ENCODE measurements at places on chromosomes 12 and 14.

GRCh38 chr12:39033782-39034181 lies 128.4 kb upstream of the CPNE8 start:
- DNase-seq, result no peak

GRCh38 chr12:131176926-131177325 lies 223.2 kb downstream of the ADGRD1 start:
- DNase-seq, result no peak

- no peak for DNase-seq
Observed at GRCh38 chr14:96962337-96962736, 165.2 kb downstream of the VRK1 start.

- DNase-seq, result no peak
Observed at GRCh38 chr12:73719223-73719622, 818.4 kb upstream of the ATXN7L3B start.

GRCh38 chr12:109725321-109726105 lies 11.9 kb downstream of the FAM222A start:
- DNase-seq, result no peak

DNA sequence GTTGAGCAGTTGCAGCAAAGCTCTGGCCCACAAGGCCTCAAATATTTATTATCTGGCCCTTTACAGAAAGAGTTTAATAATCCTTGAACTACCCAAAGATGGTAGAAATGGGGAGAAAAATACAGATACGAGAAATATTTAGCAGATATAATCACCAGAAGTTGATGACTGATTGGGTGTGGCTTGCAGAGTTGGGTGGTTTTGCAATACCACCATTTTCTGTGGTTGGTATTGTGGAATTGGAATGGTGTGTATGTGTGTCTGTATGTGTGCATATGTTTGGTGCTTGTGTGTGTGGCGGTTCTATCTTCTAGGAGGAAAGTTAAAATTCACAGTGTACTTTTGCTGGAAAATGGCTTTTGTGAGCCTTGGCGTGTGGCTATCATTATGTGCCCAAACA lies 85.4 kb upstream of the MANSC4 start:
- no peak for DNase-seq

- peak; percentile 38 for DNase-seq
Observed at GRCh38 chr12:42779186-42779859, 189.8 kb upstream of the PRICKLE1 start.
